Activated CD4-positive, alpha-beta T cell treated with anti-CD3 and anti-CD28 coated beads, Interleukin-2, amount 10 ng/mL, durations not matched to agents 7 days and 5 days (primary cell): ENCODE measurements at places on chromosomes 13 and 19. TPM values are rescaled to one million over a fixed set of nuclear protein-coding genes. Genes with fewer than 3 reads are reported as not detected.

FARP1 gene
- 1.0 TPM for total RNA-seq

DNA sequence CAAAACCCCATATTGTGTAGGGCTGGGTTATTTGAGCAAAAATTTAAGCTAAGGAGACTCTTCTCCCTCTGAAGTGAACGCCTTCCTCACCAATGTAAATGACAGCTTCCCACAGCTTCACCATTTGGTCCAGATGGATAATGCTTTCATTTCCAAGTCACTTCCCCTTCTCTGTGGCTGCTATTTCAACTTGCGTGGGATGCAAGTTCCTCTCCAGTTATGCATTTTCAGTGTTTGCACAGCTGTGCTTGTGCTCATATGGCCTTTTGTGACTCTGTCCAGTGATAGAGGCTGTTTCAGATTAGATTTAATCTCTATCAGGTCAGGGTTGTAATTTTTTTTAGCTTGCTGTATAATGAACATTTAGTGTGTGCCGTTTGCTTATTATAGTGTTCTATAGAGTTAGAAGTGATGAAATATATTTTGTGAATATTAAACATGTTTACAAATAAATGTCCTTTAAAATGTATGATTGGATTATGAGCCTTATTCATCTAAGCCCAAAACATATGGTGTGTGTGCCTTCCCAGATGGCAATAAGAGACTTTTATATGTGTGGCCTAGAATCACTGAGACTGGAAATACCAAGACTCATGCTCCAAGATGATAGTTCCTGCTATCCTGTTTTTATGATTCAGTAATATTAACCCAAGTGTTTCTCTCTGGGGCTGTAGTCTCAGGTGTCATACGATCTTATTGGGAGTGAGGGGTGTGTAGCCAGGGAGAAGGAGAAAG lies 86.6 kb downstream of the TNFRSF19 start:
- no peak overlapping the region for H3K27ac ChIP-seq
- no peaks in the 10 kb centered on the region for H3K36me3 ChIP-seq
- no peak overlapping the region for H3K4me3 ChIP-seq
- H3K27me3 ChIP-seq = peaks cover 6% of the 10 kb centered on the region

ZSCAN18 gene
- 19.0 TPM for total RNA-seq

DNA sequence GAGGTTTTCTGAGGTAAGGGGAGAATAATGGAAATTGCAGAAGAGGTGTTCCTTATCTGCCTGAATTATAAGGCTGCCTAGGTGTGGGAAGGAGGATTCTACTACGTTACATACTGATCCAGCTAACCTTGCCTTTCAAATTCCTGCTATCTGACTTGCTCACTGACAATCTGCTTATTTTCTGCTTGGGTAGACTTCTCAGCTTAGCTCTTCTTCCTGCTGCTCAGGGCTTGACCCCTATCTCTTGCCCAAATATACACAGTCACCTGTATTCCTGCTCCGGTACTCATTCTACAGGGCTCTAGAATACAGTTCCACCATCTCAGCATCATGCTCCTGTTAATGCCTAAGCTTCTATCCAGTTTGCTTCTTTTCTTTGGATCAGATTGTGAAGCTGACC lies 1607.6 kb downstream of the OLFM4 start:
- no peak overlapping the region for H3K27ac ChIP-seq
- no peaks in the 10 kb centered on the region for H3K4me1 ChIP-seq
- no peak for DNase-seq
- H3K36me3 ChIP-seq = no peaks in the 10 kb centered on the region
- no peaks in the 10 kb centered on the region for H3K27me3 ChIP-seq
- H3K4me3 ChIP-seq = no peak overlapping the region

PROZ gene
- total RNA-seq = not detected

GRCh38 chr13:52597676-52598075 lies 44.6 kb upstream of the HNRNPA1L2 start:
- peaks cover 18% of the 10 kb centered on the region for H3K4me1 ChIP-seq
- no peak overlapping the region for H3K4me3 ChIP-seq
- peaks cover 28% of the 10 kb centered on the region for H3K27me3 ChIP-seq
- no peaks in the 10 kb centered on the region for H3K36me3 ChIP-seq

GRCh38 chr19:12237143-12237839 lies 57.4 kb downstream of the ZNF44 start:
- no peak overlapping the region for H3K4me3 ChIP-seq
- no peaks in the 10 kb centered on the region for H3K4me1 ChIP-seq
- no peak for DNase-seq
- H3K36me3 ChIP-seq = peaks cover 22% of the 10 kb centered on the region

ZNF554 gene
- total RNA-seq = 4.1 TPM

GRCh38 chr13:111791131-111791530 lies 275.8 kb upstream of the SOX1 start:
- no peaks in the 10 kb centered on the region for H3K27me3 ChIP-seq
- H3K27ac ChIP-seq = no peak overlapping the region
- no peaks in the 10 kb centered on the region for H3K36me3 ChIP-seq
- DNase-seq = no peak

ZNF577 gene
- 7.5 TPM for total RNA-seq

SOX21 gene
- not detected for total RNA-seq

DNA sequence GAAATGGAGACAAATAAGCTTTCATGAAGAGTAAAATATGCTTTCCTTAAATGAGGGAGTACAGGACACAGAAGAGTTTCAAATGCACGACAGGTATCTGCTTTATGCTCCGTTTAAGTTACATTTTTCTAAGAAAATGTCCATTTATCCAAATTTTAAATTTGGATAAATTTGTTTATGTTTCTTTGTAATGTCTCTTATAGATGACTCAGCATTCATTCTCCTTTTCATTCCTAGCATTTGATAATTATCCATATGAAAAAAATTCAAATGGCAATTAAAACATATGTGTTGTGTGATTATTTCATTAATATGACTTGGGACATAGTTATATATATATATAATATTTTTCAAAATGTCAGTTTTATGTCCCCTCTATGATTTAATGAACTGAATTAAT lies 1449.3 kb downstream of the SLITRK1 start:
- H3K27ac ChIP-seq = no peak overlapping the region
- no peak for DNase-seq
- H3K4me1 ChIP-seq = no peaks in the 10 kb centered on the region
- H3K4me3 ChIP-seq = no peak overlapping the region
- H3K36me3 ChIP-seq = no peaks in the 10 kb centered on the region
- H3K27me3 ChIP-seq = no peaks in the 10 kb centered on the region

ZNF677 gene
- 8.8 TPM for total RNA-seq

SAE1 gene
- total RNA-seq = 162 TPM

ZNF480 gene
- 18.4 TPM for total RNA-seq

PRMT1 gene
- 125 TPM for total RNA-seq

WTIP gene
- 0.69 TPM for total RNA-seq

KLK7 gene
- not detected for total RNA-seq

ZNF497 gene
- total RNA-seq = 1.4 TPM

ONECUT3 gene
- not detected for total RNA-seq

DNA sequence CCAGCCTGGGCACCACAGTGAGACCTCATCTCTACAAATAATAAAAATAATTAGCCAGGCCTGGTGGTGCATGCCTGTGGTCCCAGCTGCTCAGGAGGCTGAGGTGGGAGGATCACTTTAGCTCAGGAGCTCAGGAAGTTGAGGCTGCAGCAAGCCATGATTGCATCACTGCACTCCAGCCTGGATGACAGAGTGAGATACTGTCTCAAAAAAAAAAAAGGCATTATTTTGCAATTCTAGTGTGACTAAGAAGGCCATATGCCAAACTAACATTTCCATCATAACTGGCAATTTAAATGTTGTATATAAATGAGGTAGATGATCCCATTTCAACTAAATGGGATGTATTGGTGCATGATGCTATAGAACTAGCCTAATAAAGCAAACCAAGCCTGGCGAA lies 632.8 kb upstream of the KLF12 start:
- H3K4me3 ChIP-seq = no peak overlapping the region
- no peaks in the 10 kb centered on the region for H3K4me1 ChIP-seq
- H3K36me3 ChIP-seq = no peaks in the 10 kb centered on the region
- no peaks in the 10 kb centered on the region for H3K27me3 ChIP-seq

DNA sequence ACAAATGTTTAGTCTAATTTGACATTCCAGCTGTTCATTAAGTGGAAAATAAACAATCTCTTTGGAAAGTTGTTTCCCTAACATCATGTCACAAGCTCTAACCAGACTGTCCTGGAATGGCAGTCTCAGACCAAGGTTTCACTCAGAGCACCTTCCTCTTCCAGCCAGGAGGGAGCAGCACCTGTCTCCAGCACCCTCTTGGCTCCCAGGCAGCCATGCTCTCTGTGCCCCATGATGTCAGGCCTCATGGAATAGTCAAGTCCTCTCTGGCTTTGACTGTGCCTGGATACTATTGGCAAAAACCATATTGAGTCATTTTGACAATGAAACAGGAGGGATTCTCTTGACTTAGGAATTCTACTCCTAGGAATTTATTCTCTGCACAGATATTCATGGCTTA lies 171.4 kb downstream of the OXGR1 start:
- H3K27ac ChIP-seq = no peak overlapping the region
- no peaks in the 10 kb centered on the region for H3K36me3 ChIP-seq
- H3K27me3 ChIP-seq = no peaks in the 10 kb centered on the region
- DNase-seq = no peak
- H3K4me1 ChIP-seq = no peaks in the 10 kb centered on the region

DNA sequence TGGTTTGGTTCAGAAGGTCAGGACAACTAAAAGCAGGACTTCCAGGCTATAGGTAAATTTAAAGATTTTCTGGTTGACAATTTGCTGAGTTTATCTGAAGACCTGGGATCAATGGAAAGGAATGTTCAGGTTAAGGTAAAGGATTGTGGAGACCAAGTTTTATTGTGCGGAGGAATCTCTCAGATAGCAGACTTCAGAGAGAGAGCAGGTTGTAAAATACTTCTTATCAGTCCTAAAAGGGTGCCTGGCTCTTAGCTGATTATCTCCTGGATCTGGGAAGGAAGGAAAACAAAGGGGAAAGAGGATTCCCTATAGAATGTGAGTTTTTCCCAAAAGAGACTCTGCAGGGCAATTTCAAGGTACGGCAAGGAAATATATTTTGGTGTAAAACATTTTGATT lies 851.5 kb downstream of the DACH1 start:
- H3K27ac ChIP-seq = no peak overlapping the region
- H3K27me3 ChIP-seq = no peaks in the 10 kb centered on the region
- no peaks in the 10 kb centered on the region for H3K36me3 ChIP-seq
- H3K4me1 ChIP-seq = no peaks in the 10 kb centered on the region

FGF14 gene
- total RNA-seq = not detected

DNA sequence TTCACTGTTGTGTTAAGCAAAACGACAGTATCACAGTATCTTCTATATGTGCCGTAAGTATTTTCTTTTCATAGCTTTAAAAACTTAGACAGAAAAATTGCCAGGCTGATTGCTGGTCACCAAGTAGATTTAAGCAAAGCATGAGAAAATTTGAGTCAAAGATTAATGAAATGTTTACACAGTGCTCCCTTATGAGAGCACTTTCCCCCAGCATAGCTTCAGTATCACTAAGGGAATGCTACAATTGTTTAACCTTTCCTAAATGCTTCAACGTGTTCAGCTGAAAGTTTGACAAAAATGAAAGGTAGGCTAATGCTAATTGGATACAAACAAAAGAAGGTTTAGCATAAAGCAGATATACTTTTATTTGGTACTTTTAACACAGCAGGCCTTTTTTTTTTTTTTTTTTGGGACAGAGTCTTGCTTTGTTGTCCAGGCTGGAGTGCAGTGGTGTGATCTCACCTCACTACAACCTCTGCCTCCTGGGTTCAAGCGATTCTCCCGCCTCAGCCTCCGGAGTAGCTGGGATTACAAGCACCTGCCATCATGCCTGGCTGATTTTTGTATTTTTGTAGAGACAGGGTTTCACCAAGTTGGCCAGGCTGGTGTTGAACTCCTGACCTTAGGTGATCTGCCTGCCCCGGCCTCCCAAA lies 23.4 kb downstream of the PCCA start:
- peaks cover 8% of the 10 kb centered on the region for H3K36me3 ChIP-seq
- no peak for DNase-seq
- no peak overlapping the region for H3K27ac ChIP-seq
- peaks cover 9% of the 10 kb centered on the region for H3K4me1 ChIP-seq

GRCh38 chr19:47619763-47620162 lies 10.8 kb downstream of the BICRA start:
- DNase-seq = no peak
- H3K4me1 ChIP-seq = peaks cover 15% of the 10 kb centered on the region
- H3K27ac ChIP-seq = no peak overlapping the region

- H3K27me3 ChIP-seq = peaks cover 3% of the 10 kb centered on the region
- peaks cover 43% of the 10 kb centered on the region for H3K4me1 ChIP-seq
- H3K36me3 ChIP-seq = peaks cover 19% of the 10 kb centered on the region
- DNase-seq = no peak
Observed at GRCh38 chr19:39438270-39438934, 2.7 kb upstream of the RPS16 start.

DNA sequence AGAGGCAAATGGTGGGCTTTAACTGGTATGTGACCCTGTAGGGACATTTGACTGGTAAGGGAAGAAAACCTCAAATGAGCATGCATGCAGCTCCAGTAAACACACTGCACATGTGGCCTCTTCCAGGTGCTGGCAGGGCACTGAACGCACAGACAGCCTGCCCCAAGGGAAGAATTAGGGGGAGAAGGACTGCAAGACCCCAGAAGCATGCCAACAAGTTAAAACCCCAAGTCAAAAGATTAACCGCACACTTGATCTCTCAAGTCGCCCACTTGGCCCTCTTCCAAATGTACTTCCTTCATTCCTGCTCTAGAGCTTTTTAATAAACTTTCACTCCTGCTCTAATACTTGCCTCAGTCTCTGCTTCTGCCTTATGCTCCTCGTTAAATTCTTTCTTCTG lies 46.9 kb upstream of the SLITRK1 start:
- H3K4me3 ChIP-seq = no peak overlapping the region
- no peaks in the 10 kb centered on the region for H3K4me1 ChIP-seq
- no peaks in the 10 kb centered on the region for H3K27me3 ChIP-seq
- no peak overlapping the region for H3K27ac ChIP-seq

ZSCAN22 gene
- total RNA-seq = 5.0 TPM

GRCh38 chr13:109794095-109794494 lies 7.7 kb upstream of the IRS2 start:
- peaks cover 40% of the 10 kb centered on the region for H3K27me3 ChIP-seq
- DNase-seq = no peak
- H3K27ac ChIP-seq = no peak overlapping the region

GRCh38 chr13:76832258-76832988 lies 53.8 kb downstream of the KCTD12 start:
- no peak overlapping the region for H3K4me3 ChIP-seq
- no peak overlapping the region for H3K27ac ChIP-seq
- H3K27me3 ChIP-seq = peaks cover 5% of the 10 kb centered on the region
- no peaks in the 10 kb centered on the region for H3K36me3 ChIP-seq
- peaks cover 4% of the 10 kb centered on the region for H3K4me1 ChIP-seq

DNA sequence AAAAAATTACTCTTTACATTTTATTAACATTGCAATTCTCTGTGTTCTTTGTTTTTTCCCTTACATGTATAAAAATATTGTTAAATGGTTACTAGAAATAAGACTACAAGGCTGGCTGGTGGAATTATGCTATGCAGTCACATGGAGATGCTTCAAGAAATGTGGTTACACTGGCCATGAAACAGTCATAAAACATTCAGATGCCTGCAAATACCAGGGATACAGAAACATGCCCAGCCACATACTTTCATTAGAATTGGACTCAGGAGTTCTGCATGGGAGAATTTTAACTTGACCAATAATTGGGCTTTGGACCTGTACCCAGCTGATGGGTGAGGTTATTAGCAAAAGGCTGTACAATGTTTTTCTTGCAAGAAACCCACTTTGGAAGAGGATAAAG lies 1407.7 kb upstream of the SLC10A2 start:
- H3K27me3 ChIP-seq = no peaks in the 10 kb centered on the region
- no peaks in the 10 kb centered on the region for H3K4me1 ChIP-seq
- no peak for DNase-seq
- no peaks in the 10 kb centered on the region for H3K36me3 ChIP-seq

CDADC1 gene
- total RNA-seq = 10.5 TPM

CGB3 gene
- not detected for total RNA-seq
